Natural killer cell treated with Interleukin-12 subunit alpha and Interleukin-12 subunit beta and Interleukin-15 and Interleukin-18, amount 100 ng/mL, for 72 hours (primary cell): ENCODE measurements at places on chromosomes 1 and 21. TPM values are rescaled to one million over a fixed set of nuclear protein-coding genes. Genes with fewer than 3 reads are reported as not detected.
A peak's percentile ranks its signal among the peaks of the same experiment; 100 is the strongest.

- no peak for DNase-seq
- no peak overlapping the region for H3K4me3 ChIP-seq
- H3K27me3 ChIP-seq: no peaks in the 10 kb centered on the region
- no peaks in the 10 kb centered on the region for H3K4me1 ChIP-seq
These were observed 984.6 kb downstream of the ADGRL2 start for GRCh38 chr1:82785268-82785790.

The ARTN gene
- total RNA-seq: not detected

- H3K4me1 ChIP-seq: no peaks in the 10 kb centered on the region
- no peak for DNase-seq
- no peaks in the 10 kb centered on the region for H3K27me3 ChIP-seq
- no peaks in the 10 kb centered on the region for H3K36me3 ChIP-seq
These were observed 34.4 kb upstream of the LRRC7 start for GRCh38 chr1:69533343-69533742.

DNA sequence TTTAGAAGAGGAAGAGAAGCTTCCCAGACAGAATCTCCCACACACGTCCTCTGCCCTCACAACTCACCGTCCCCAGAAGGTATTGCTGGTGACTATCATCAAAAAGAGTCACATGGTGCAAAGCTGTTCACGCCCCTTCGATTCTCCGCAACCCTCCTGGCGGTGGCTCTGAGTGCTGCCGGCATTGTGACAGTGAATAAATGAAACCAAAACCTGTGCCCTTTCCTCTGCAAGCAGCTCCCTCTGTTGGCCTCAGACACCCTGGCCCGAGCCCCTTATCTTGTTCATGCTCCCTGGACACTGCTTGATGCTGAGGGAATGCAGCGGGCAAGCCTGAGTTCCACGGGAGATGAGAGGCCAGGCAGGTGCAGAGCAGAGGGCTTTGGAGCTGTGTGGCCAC lies 510.3 kb downstream of the NPHP4 start:
- no peak overlapping the region for H3K27ac ChIP-seq
- no peak for DNase-seq
- peaks cover 7% of the 10 kb centered on the region for H3K27me3 ChIP-seq
- H3K36me3 ChIP-seq: no peaks in the 10 kb centered on the region
- H3K4me3 ChIP-seq: no peak overlapping the region

DNA sequence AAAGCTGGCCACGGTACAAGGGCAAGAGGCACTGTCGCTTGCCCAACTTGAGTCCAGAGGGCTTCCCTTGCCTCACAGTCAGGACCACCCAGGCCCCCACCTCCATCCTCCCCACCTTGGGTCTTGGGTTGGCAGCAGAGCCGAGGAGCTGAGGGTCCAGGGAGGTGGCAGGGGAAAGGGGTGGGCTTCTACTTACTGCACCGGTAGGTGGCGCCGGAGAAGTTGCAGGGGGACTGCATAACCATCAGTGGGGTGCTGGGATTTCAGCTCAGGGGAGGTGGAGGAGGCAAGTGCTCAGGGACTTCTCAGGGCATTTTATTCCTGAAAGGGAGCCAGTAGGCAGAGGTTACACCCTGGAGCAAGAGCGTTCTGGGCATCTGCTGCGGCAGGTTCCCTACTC lies 44.0 kb downstream of the TRIM62 start:
- H3K27ac ChIP-seq: no peak overlapping the region
- no peaks in the 10 kb centered on the region for H3K36me3 ChIP-seq
- H3K4me3 ChIP-seq: no peak overlapping the region
- H3K4me1 ChIP-seq: peaks cover 11% of the 10 kb centered on the region
- peaks cover 7% of the 10 kb centered on the region for H3K27me3 ChIP-seq

DNA sequence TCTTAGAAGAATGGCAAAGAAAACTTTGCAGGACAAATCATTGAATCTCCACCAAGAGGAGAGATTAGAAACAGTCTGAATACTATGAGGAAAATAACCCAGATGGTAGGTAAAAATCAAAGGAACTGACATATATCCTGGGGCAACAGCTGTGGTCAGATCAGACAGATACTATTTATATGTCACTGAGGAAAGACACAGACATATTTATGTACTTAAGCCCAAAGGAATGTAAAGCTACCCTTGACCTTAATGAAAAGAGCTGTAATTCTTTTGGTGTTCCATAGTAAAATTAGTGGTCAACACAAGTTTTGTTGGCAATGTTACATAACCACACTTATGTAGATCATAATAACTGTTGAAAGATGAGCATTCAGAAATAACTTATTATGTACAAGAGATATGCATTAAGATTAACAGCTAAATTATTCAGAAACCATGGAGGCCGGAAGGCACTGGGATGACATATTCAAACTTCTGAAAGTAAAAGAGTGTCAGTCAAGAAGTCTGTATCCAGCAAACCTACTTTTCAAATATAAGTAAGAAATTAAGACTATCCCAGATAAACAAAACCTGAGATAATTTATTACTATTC lies 166.1 kb upstream of the SAMSN1 start:
- no peak overlapping the region for H3K27ac ChIP-seq
- H3K4me3 ChIP-seq: no peak overlapping the region
- no peak for DNase-seq
- peaks cover 2% of the 10 kb centered on the region for H3K27me3 ChIP-seq

GRCh38 chr1:48767975-48768510 lies 8.6 kb downstream of the BEND5 start:
- H3K4me3 ChIP-seq: no peak overlapping the region
- no peaks in the 10 kb centered on the region for H3K36me3 ChIP-seq
- H3K27me3 ChIP-seq: no peaks in the 10 kb centered on the region
- no peak for DNase-seq

The KLF17 gene
- not detected for total RNA-seq

DNA sequence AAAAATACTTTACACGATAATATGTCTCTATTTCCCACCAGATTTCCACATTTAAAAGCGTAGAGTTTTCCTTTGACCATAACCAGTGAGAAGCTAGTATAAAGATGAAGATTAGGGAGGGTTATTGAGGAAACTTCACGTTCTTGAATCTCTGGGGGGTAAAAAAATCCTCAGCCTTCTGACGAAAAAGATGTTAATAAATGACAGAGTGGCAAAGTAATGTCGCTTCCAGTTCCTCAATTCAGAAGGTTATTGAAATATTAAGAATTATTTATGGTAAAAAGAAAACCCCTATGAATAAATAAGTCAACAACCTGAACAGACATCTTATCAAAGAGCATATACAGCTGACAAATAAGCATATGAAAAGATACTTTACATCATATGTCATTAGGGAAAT lies 241.0 kb downstream of the GPATCH2 start:
- no peak overlapping the region for H3K4me3 ChIP-seq
- H3K4me1 ChIP-seq: no peaks in the 10 kb centered on the region
- no peak overlapping the region for H3K27ac ChIP-seq

The CD5L gene
- not detected for total RNA-seq

DNA sequence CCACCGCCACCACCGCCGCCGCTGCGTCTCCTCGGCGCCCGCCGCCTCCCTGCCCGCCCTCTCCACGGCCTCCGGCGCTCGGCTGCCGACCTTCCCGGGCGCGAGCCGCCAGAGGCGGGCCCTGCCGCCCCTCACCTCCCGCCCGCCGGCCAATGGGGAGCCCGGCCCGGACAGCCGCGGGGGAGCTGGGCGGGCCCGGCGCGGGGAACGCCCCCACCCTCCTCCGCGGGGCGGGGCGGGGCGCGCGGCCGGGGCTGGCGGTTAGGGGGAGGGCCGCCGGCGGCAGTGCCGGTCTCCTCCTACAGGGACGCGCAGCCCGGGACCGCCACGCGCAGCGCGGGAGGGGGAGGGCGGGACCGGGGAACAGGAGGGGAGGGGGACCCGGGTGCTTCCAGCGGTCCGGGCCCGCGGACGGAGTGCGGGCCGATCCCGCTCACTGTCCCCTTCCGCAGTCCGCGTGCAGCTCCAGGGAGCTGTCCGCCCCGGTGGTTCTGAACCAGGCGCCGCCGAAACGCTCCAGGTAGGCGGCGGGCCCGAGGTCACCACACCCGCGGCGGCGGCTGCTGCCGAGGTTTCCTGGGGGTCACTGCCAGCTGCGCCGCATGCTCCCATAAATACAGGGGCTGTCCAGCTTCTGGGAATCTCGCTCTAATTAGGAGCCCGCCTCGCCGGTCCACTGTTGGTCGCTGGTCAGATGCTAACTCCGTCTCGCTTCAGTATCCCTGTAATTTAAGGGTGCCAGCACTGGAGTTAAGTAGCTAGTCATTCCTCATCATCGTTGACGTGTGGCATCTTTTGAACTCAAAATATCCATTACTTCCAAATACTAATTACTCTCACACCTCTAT lies at the start of gene PGBD5:
TSS of gene PGBD5 (minus strand) at position 87 of the 848 bp plus-strand sequence. CDS start 404 bp downstream, outside the sequence.
- H3K27ac ChIP-seq: peak within 1 kb of the TSS; percentile 19
- H3K27me3 ChIP-seq: peaks cover 39% of the 10 kb centered on the region
- peaks cover 19% of the 10 kb centered on the region for H3K4me1 ChIP-seq
- peak within 1 kb of the TSS; percentile 81 for H3K4me3 ChIP-seq
- DNase-seq: peak; percentile 70

The MCOLN2 gene
- 117 TPM for total RNA-seq

GRCh38 chr1:47699492-47700235 lies 261.8 kb downstream of the FOXD2 start:
- no peak overlapping the region for H3K4me3 ChIP-seq
- H3K27me3 ChIP-seq: no peaks in the 10 kb centered on the region
- no peak overlapping the region for H3K27ac ChIP-seq
- no peaks in the 10 kb centered on the region for H3K36me3 ChIP-seq

The CLCA1 gene
- total RNA-seq: not detected

- H3K36me3 ChIP-seq: peaks cover 4% of the 10 kb centered on the region
- H3K4me1 ChIP-seq: peaks cover 15% of the 10 kb centered on the region
- no peak overlapping the region for H3K4me3 ChIP-seq
- peak overlapping the region; percentile 68 for H3K27ac ChIP-seq
- no peaks in the 10 kb centered on the region for H3K27me3 ChIP-seq
These were observed 36.7 kb downstream of the LGR6 start for GRCh38 chr1:202230061-202230938.

GRCh38 chr1:37476460-37477197 lies 2.2 kb downstream of the ZC3H12A start:
- peak overlapping the region; percentile 99 for H3K27ac ChIP-seq
- peaks cover 56% of the 10 kb centered on the region for H3K4me1 ChIP-seq
- peak overlapping the region; percentile 90 for H3K4me3 ChIP-seq
- H3K36me3 ChIP-seq: peaks cover 33% of the 10 kb centered on the region
- no peak for DNase-seq
- no peaks in the 10 kb centered on the region for H3K27me3 ChIP-seq

DNA sequence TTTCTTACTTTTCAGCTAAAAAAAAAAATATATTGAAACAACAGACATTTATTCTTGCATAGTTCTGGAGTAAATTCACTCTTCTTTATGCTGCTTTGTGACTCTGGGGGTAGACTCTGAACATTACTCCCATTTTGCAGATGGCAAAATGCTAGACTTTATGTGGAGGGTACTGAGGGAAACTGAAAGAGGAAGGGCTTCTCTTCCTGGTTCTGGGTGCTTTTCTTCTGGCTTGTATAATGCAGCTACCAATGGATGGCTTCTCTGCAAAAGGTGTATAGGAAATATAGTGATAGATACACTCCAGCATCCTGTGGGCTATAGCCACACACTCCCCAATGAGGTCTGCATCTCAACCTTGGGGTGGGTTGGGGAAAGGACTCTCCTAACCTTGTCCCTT lies 19.7 kb upstream of the ZBTB40 start:
- peaks cover 6% of the 10 kb centered on the region for H3K4me1 ChIP-seq
- H3K27ac ChIP-seq: no peak overlapping the region
- no peak overlapping the region for H3K4me3 ChIP-seq
- H3K27me3 ChIP-seq: peaks cover 11% of the 10 kb centered on the region
- no peaks in the 10 kb centered on the region for H3K36me3 ChIP-seq

DNA sequence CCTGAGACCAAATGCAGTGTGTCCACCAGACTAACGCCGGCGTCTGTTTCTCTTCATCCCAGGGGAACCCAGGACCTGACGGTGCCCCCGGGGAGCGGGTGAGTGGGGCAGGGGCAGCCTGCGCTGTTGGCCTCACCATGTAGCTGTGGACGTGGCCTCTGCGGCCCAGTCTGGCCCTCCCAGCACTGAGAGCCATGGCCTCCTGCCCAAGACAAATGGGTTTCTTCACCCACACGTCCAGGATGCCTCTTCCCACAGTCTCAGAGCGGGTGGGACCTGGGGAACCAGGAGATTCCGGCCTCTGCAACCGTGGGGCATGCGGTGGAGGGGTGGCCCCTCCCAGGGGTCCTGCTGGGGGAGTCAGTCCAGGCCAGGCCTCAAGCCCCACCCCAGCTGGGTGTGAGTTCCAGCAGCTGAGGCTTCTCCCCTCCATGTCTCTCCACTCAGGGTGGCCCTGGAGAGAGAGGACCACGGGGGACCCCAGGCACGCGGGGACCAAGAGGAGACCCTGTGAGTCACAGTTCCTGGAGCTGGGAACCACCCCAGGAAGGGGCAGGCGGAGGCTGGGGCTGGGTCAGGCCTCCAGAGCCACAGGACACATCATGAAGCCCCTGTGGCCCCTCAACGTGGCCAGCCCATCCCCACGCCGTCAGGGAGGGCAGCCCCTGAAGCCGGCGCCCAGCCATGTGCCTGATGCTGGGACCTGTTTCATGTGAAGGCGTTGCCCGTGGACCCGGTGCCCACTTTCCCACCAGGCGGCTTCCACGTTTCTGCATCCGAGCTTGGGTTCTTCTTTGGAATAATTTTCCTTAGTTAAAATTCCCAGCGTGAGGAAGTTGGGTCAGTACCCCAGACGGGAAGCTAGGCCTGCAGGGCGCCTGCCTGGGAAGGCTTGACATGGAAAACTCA lies 11.0 kb downstream of the COL6A1 start:
- H3K27me3 ChIP-seq: no peaks in the 10 kb centered on the region
- H3K4me1 ChIP-seq: no peaks in the 10 kb centered on the region
- no peak overlapping the region for H3K4me3 ChIP-seq
- no peaks in the 10 kb centered on the region for H3K36me3 ChIP-seq
- DNase-seq: peak; percentile 45
